Skin of body (tissue), 3 donors: ENCODE measurements at places on chromosomes 7 and 10. TPM values are rescaled to one million over a fixed set of nuclear protein-coding genes. Genes with fewer than 3 reads are reported as not detected.

COL17A1 gene
- 128 TPM for total RNA-seq

NAT16 gene
- not detected for total RNA-seq

GARIN1A gene
- total RNA-seq = 0.30 TPM

YKT6 gene
- total RNA-seq = 36.1 TPM

CYP2C19 gene
- 0.69 TPM for total RNA-seq

COX19 gene
- total RNA-seq = 13.3 TPM

ANXA8L1 gene
- 51.0 TPM for total RNA-seq

LRRTM3 gene
- 1.6 TPM for total RNA-seq

ATP6V1F gene
- 48.0 TPM for total RNA-seq

STEAP1B gene
- total RNA-seq = 2.0 TPM

UFSP1 gene
- total RNA-seq = 1.2 TPM

ZPBP gene
- not detected for total RNA-seq

ABCA13 gene
- total RNA-seq = 5.6 TPM

EPDR1 gene
- total RNA-seq = 11.4 TPM

HOXA7 gene
- total RNA-seq = 1.5 TPM

AKR1C8 gene
- 1.5 TPM for total RNA-seq

CAV1 gene
- total RNA-seq = 243 TPM

HYAL4 gene
- total RNA-seq = not detected

FGL2 gene
- 29.5 TPM for total RNA-seq

NPY gene
- not detected for total RNA-seq

CALCR gene
- 0.49 TPM for total RNA-seq
